ENCODE measurements at places on chromosomes 13 and 19.

DNA sequence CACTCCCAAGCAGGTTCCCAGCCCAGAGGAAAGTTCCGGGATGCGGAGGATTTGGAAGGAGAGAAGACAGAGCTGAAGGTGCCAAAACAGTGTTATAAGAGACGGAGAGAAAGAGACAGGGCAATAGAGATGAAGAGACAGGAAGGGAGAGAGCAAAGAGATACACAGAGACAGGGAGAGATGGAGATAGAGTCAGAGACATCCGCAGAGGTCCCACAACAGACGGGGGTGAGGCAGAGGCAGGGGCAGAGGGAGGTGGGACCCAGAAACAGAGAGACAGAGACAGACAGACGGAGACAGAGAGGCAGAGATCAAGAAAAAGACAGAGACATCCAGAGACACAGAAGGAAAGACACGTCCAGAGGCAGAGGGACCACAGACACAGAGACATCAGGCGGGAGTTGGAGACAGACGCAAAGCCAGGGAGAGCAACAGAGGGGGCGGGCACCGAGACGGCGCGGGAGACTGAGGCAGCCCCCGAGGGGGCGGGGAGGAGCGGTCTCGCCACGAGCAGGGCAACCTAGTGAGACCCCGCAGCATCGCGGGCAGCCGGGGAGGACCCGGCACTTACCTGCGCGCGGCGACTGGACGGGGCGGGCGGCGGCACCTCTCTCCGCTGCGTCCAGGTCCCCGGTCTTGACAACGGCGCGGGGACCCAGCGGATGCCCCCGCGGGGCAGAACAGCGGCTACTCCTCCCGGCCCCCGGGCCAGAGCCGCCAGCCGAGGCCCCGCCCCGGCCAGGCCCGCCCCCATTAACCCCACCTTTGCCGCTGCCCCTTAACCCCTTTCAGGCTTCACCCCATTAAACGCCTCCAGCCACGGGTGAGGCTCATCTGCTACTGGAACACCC is at the start of gene GPR4:
Gene GPR4 (minus strand): TSS at position 689 of the 851 bp plus-strand sequence. CDS start 10,346 bp downstream, outside the sequence.
- DNase-seq, result no peak

GRCh38 chr19:13152356-13152973 is 2.3 kb downstream of the IER2 start:
- no peak for DNase-seq

- no peak for DNase-seq
Observed at GRCh38 chr13:108034909-108035410, 180.4 kb downstream of the LIG4 start.

- no peak for DNase-seq
Observed at GRCh38 chr19:29538146-29538545, 12.4 kb downstream of the VSTM2B start.

- peak; percentile 21 for DNase-seq
Observed at GRCh38 chr19:24033963-24034342, 53.0 kb upstream of the ZNF254 start.

- no peak for DNase-seq
Observed at GRCh38 chr13:98834254-98834960, 81.9 kb upstream of the SLC15A1 start.

GRCh38 chr19:44232867-44233266 is 20.5 kb downstream of the ZNF227 start:
- no peak for DNase-seq
